ENCODE measurements at places on chromosomes 16 and 17.

DNA sequence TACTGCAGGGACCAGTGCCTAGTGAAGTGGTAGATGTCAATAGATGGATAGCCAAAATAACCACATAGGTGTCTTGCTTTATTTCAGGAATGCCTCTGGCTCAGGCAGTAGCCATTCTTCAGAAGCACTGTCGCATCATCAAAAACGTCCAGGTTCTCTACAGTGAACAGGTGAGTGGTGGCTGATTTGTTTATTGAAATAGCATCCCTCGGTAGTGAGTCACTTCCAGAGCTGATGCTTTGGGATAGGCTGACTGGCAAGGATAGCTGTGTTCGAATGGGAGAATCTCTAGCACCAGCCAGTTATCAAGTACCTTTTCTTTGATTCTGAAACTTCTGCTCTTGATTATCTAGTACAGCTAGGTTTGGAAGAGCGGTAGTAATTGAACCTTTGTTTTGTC, 10.3 kb downstream of the PHAF1 start:
- DNase-seq: no peak

DNA sequence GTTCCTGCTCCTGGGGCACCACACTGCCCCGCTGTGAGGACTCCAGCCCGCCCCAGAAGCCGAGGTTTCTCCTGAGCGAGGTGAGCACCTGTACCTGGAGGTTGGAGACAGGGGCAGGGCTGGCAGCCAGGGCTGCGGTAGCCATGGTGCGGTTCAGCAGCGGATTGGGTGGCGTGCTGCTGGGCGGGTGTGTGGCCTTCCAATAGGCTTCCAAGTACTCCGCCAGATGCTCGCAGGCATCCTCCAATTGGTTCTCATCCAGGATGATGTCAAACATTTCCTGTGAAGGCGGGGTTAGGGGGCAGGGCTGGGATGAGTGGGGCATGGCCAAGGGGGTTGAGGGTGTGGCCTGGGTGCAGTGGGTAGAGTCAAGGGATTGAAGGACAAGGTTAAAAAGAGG, 11.3 kb upstream of the ARL5C start:
- no peak for DNase-seq

GRCh38 chr16:55955845-55956244, 80.7 kb upstream of the CES5A start:
- no peak for DNase-seq

GRCh38 chr16:7423434-7424044, 90.9 kb downstream of the RBFOX1 start:
- DNase-seq: no peak

DNA sequence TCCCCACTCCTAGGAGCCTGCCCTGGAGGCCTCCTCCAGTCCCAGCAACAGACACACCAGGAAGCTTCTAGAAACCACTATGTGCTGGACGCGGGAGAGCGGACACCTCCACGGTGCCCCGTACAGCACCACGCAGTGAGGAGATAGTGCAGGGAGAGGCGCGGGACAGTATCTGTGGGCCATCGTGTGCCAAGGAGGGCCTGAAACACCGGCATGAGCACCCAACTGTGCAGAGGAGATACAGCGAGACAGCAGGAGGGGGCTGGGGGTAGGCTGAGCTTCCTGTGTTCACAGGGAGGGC, 57.7 kb downstream of the ZNF778 start:
- no peak for DNase-seq

GRCh38 chr16:89620406-89620841, 7.0 kb downstream of the DPEP1 start:
- no peak for DNase-seq

GRCh38 chr17:50627782-50628601, 6.7 kb upstream of the ABCC3 start:
- peak; percentile 84 for DNase-seq

DNA sequence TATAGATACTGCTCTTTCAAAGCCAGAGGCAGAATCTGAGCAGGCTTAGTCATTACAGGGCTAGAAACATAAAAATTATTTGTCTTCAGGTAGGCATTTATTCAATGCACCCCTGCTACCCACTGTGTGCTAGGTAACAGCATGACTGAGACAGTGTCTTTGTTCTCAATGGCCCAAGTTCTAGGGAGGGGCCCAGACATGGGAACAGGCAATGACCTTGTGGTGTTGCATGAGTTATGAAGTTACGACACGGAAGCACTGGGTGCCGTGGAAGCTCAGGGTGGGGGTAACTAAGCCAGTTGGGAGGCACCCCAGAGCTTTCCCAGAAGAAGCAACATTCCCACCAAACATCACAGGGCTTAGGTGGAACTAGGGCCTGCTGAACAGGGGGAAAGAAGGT, 87.0 kb downstream of the CPPED1 start:
- DNase-seq: no peak
